ENCODE measurements at places on chromosomes 16 and 17.
A peak's percentile ranks its signal among the peaks of the same experiment; 100 is the strongest.

DNA sequence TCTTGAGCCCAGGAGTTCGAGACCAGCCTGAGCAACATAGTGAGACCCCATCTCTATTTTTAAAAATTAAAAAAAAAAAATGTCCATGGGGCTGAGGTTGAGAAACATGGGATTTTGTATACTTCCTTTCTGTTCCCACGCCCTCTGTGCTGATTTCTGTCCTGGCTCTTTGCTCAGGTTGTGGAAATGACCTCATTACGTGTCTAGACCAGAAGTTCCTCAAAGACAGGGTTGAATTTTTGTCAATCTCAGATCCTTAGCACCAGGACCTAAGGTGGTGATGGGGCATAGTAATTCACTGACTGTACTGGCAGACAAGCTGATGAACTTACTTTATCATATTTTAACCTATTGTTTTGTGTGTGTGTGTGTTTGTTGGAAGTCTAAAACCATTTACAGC, 11.2 kb upstream of the HNF1B start:
- H3K27ac ChIP-seq, result no peak overlapping the region
- H3K4me1 ChIP-seq, result peaks cover 7% of the 10 kb centered on the region
- no peak overlapping the region for H3K4me3 ChIP-seq
- H3K27me3 ChIP-seq, result peaks cover 3% of the 10 kb centered on the region
- H3K36me3 ChIP-seq, result no peaks in the 10 kb centered on the region

DNA sequence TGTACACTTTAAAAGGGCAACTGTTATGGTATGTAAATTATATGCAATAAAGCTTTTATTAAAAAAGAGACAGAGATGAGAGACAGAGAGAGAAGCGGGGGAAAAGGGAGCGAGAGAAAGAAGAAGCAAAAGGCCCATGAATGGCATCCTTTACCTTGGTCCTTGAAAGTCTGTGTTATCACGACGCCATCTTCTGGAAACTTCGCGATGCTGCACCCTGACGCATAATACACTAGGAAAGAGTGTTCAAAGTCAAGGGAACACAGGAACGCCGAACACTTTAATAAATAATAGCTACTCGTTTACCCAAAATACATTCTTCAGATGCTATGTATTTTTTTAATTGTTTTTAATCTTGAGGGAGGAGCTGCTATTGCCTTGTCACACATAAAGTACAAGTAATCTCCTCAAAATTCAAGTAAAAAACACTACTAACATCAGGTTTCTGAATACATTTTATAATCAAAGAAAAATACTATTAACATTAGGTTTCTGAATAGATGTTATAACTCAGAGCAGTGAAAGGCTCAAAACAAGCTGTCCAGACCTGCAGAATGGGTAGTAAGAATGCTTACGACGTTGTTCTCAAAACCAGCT, 23.0 kb upstream of the SLC38A8 start:
- H3K27ac ChIP-seq, result no peak overlapping the region
- DNase-seq, result peak; percentile 25
- peaks cover 27% of the 10 kb centered on the region for H3K4me1 ChIP-seq
- no peak overlapping the region for H3K4me3 ChIP-seq
- H3K27me3 ChIP-seq, result no peaks in the 10 kb centered on the region

GRCh38 chr16:73847090-73847489, 449.5 kb upstream of the PSMD7 start:
- H3K4me3 ChIP-seq, result no peak overlapping the region
- no peaks in the 10 kb centered on the region for H3K27me3 ChIP-seq
- H3K36me3 ChIP-seq, result no peaks in the 10 kb centered on the region
- no peaks in the 10 kb centered on the region for H3K4me1 ChIP-seq

DNA sequence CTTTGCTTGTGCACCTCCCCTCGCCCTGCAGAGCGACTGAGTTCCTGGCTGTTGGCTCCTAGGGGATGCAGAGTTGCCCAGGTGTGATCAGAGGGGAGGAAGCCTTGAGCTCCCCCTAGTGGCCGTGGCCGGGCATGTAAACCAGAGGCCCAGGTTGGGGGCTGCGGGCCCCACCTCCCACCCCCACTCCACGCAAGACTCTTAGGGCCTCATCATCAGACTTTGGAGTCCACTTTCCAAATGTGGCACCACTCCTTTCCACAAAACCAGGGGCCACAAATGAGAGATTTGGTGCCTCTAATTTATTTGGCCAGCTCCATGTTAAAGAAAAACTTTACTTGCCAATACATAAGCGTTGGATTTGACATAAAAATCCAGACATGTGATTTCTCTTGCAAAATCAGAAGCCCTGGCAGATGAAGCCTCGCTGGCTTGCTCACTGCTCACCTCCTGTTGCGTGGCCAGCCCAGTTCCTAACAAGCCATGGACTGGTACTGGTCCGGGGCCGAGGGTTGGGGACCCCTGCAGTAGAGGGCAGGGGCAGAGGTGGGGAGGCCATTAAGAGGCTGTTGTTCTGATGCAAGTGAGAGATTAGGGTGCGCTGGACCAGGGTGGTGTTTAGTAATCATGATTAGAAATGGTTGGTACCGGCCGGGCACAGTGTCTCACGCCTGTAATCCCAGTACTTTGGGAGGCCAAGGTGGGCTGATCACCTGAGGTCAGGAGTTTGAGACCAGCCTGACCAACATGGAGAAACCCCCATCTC, 28.7 kb upstream of the GAS7 start:
- no peak overlapping the region for H3K4me3 ChIP-seq
- H3K27ac ChIP-seq, result no peak overlapping the region
- peak; percentile 56 for DNase-seq
- no peaks in the 10 kb centered on the region for H3K36me3 ChIP-seq
- no peaks in the 10 kb centered on the region for H3K27me3 ChIP-seq

GRCh38 chr17:16313139-16314090, 39.9 kb downstream of the CENPV start:
- H3K4me3 ChIP-seq, result no peak overlapping the region
- no peaks in the 10 kb centered on the region for H3K4me1 ChIP-seq
- no peak for DNase-seq
- no peaks in the 10 kb centered on the region for H3K27me3 ChIP-seq

DNA sequence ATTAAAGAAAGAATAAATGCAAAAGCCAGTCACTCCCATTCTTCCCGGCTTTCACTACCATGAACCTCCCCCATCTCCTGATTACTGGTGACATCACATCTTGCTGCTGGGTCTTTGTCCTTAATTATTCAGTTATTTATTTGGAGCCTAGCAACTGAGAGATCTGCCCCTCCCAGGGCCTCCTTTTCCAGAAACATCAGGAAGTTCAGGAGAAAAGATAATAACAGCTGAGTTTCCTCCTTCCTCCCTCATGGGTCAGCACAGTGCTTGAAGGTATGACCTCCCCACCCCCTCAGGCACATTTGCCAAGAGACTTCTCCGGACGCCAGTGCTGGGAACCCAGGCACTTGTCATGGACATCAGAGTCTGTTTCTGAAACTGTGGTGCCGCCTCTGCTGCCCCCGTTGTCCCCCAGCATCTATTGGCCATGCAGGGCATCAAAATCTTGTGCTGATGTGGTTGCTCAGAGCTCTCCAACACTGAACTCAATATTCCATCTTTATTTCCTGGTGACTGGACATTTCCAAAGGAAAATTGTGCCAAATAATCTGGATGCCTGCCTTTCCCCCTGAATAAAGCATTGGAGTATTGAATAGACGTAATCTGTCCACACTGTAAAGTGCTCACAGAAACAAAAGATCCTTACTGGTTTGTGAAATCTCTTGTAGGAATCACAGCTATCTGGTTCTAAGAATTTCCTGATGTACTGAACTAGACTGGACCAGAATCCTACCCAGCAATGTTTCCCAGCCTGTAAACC, 71.8 kb downstream of the ZNF18 start:
- H3K36me3 ChIP-seq, result no peaks in the 10 kb centered on the region
- no peaks in the 10 kb centered on the region for H3K4me1 ChIP-seq
- H3K27me3 ChIP-seq, result no peaks in the 10 kb centered on the region

- no peaks in the 10 kb centered on the region for H3K27me3 ChIP-seq
- no peak overlapping the region for H3K4me3 ChIP-seq
- no peaks in the 10 kb centered on the region for H3K36me3 ChIP-seq
- peaks cover 49% of the 10 kb centered on the region for H3K4me1 ChIP-seq
- H3K27ac ChIP-seq, result no peak overlapping the region
Observed at GRCh38 chr17:20068445-20068844, 59.3 kb downstream of the SPECC1 start.
